ENCODE measurements at places on chromosomes 2 and 18.

- no peak for DNase-seq
Observed at GRCh38 chr2:239173301-239173700, 227.5 kb downstream of the HDAC4 start.

- DNase-seq: no peak
Observed at GRCh38 chr2:67462738-67463496, 65.8 kb downstream of the ETAA1 start.

GRCh38 chr18:34870555-34871310, 160.6 kb downstream of the DTNA start:
- no peak for DNase-seq

GRCh38 chr2:144514616-144515091, 5.3 kb downstream of the ZEB2 start:
- no peak for DNase-seq

DNA sequence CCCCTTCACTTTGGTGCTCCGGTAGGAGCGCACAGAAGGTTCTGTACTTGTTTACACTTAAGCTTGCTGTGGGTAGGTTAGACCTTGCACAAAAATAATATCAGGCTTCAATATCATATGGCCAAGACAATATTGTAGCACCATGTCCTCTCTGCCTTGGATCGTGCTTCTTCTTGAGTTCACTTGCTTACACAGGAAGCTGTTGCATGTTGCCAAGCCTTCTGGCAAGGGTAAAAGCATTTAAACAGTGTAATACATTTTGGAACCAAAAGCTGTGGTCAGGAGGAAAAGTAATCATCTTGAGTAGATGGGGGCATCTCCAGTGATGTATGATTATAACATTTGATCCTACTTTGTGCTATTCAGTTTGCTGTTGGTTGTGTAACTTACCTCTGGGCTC, 197.5 kb downstream of the LTBP1 start:
- DNase-seq: no peak

DNA sequence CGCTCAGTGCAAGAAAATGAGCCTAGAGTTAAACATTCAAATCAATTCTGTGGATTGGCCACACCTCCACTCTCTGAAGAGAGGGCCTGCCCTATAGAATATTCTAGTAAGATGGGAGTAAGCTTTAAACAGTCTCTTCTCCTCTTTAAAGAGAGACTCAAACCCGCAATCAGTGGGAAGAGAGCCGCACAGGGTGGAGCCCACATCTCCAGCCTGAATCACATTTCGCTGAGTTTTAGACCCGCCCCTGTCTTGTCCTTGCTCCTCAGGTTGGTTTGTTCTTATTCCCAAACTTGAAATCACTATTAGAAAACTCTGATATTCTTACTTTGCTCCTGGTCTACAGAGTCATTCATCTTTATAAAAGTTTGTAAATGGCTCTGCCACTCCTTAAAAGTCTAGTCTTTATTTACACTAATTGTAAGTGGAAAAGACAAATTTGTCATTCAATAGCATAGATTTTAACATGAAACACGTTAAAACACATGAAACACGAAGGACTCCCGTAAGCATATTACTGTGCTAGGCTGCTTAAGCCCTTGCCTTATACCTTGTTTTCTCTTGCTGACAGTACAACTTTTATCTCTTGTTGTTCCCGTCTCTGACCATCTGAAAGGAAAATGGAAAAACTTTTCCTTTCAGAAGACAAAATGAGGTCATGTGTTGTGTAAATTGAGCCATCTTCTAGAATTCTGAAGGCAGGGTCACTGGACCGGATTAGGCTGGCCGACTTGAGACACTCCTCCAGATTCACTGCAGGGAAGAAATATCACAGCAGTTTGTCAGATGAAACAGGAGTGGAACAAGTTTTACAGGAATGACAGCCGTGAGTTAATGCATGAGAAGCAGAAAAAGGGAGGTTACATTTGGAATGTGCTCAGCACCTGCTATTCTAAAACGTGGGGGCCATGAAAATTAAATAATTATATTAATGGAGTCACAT, 5.6 kb downstream of the DSC1 start:
- no peak for DNase-seq

GRCh38 chr2:72144274-72144631, 3.4 kb downstream of the CYP26B1 start:
- DNase-seq: no peak

GRCh38 chr18:31576670-31577069, 15.0 kb upstream of the TTR start:
- no peak for DNase-seq

- no peak for DNase-seq
Observed at GRCh38 chr18:74589811-74590210, 7.9 kb upstream of the ZNF407 start.

GRCh38 chr2:164015328-164016123, 279.7 kb upstream of the FIGN start:
- no peak for DNase-seq

GRCh38 chr2:219689676-219690628, 62.5 kb downstream of the SLC4A3 start:
- peak; percentile 72 for DNase-seq

DNA sequence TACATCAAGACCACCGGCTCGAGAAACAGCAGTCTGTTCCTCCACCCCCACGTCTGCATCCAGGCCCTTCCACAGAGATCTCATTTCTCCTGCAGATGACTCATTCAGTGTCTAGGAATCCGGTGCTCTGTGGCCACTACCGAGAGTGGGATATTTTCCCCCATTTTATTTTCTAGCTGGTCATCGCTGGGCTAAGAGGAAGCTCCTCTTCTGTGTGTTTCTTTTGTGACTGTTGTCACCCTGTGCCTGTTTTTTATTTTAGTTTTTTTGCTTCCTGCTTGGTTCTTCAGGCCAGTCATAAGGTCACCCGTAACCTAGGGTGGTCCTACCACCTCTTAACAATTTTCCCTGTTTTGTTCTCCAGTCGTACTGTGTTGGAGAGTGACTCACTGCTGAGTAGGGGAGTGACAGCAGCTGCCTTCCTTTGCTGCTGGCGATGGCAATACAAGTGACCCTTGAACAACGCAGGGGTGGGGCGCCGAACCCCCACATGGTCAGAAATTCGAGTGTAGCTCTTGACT, 6.7 kb downstream of the RAMP1 start:
- DNase-seq: no peak

DNA sequence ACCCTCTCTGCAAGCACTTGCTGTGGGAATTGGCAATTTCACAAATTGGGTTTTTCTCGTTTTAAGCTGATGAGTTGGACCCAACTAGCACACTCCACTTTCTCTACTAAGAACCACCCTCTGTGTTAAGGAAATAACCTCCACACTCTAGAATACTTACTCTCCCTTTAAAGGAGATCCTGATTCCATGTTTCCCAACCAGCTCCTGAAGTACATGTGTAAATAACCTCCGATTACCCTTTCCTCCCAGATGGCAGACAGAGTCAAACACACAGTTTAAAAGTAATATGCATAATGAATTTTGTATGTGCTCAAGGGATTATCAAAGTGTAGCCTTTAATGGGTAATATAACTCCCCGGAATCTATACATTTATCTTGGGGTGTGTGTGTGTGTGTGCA, 171.3 kb upstream of the OSR1 start:
- no peak for DNase-seq

GRCh38 chr2:134253804-134254203, at the start of gene MGAT5:
Gene MGAT5 (plus strand): TSS chr2:134254072. CDS start chr2:134254404, 332 bp downstream.
- no peak for DNase-seq

GRCh38 chr2:201263779-201264178, 3.4 kb downstream of the CASP8 start:
- no peak for DNase-seq

GRCh38 chr2:20432714-20433113, 14.2 kb upstream of the RHOB start:
- DNase-seq: no peak

- no peak for DNase-seq
Observed at GRCh38 chr2:43220760-43221123, 5.7 kb downstream of the ZFP36L2 start.

- no peak for DNase-seq
Observed at GRCh38 chr2:176234940-176235339, 34.3 kb upstream of the MTX2 start.

DNA sequence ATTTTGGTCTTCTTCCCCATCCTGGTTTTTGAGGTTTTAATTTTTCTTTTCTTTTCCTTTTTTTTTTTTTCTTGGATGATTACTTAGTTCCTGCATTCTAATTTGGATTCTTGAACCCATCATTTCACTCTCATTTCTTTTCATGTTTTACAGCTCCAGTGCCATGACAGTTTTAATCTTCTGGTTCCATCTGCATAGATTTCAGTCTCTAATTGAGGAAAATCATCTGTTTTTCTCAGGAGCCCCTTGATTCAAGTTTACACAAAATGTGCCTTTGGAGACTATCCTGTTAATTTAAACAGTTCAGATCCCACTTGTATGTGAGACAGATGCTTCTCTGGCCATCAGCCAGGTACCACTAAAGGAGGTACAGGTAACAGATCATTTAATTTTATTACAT, 379.9 kb downstream of the PIK3C3 start:
- DNase-seq: no peak

DNA sequence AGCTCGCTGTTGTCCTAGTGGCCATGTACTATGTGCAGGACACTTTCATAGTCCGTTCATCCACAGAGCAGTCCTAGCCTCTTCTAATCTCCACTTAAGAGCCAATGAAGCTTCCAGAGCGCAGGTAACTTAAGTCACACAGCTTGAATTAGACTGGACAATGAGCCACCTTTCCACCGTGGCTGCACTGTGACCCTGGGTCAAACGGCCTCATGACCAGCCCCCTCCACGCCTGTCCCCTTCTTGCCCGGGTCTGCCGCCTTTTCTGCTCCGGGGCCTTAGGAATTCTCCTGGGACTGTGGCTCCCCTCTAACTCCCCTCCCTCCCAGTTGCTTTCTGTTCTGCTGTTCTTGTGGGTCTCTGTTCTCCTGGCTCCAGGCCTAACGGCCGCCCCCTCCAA, 8.4 kb upstream of the PRKCE start:
- DNase-seq: no peak

DNA sequence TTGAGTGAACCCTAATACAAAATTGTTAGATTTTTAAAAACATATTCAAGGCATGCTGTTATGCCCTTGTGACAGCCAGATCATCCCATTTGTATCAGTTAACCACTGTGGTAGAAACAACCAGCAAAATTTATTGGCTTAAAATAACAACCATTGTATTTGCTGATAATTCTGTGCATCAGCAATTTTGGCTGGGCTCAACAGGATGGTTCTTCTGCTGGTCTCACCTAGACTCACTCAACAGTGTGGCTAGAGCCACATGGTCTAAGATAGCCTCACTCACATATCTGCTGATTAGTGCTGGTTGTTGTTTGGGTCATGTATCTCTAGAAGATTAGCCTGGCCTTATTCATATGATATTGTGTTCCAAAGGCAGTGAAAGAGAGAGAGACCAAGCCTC, 160.1 kb upstream of the GATA6 start:
- no peak for DNase-seq

- no peak for DNase-seq
Observed at GRCh38 chr2:175624211-175624761, 377.8 kb downstream of the LNPK start.

- DNase-seq: peak; percentile 55
Observed at GRCh38 chr2:127067620-127068350, 39.2 kb downstream of the BIN1 start.
